Progenitor cell of endocrine pancreas (in vitro differentiated cells): ENCODE measurements at places on chromosomes 1 and 21.

DNA sequence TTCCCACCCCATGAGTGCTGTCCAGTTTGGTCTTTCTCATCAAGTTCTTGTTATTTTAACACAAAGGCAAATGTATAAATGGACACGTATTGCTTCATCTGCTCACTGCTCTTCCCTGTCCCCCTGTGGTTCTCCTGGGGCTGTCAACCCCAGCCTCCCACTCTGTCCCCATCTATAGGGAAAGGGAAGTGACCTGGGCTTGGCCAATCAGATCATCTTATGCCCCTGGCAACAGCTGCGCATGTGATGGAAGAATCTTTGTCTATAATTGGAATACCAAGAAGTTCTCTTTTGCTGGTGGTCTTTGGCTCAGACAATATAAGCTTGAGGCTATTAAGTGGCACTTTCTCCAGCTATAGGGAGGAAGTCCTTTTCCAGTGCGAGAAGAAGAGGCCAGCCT, 4.7 kb upstream of the CCSAP start:
- peaks cover 5% of the 10 kb centered on the region for H3K4me1 ChIP-seq
- no peak overlapping the region for H3K27ac ChIP-seq
- DNase-seq, result no peak
- peaks cover 39% of the 10 kb centered on the region for H3K27me3 ChIP-seq

DNA sequence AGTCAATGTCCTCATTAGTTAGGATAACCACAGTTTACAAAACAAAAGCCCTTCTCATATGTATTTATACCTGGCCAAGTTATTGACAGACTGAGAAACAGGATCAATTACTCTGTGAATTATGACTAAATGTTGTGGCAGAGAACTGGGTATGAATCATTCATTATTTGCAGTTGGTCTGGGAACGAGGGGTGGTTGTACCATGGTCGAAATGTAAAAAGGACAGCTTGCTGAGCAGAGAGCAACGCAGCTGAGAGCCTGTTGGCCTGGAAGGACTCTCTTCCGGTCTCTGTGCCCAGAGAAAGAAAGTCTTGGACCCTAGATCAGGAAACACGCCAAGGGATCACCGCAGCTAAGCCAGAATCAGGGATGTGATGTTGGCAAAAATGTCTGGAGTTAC, 169.6 kb downstream of the DISC1 start:
- H3K4me3 ChIP-seq, result no peak overlapping the region
- H3K27me3 ChIP-seq, result no peaks in the 10 kb centered on the region
- peaks cover 3% of the 10 kb centered on the region for H3K36me3 ChIP-seq
- no peak overlapping the region for H3K27ac ChIP-seq
- peaks cover 21% of the 10 kb centered on the region for H3K4me1 ChIP-seq

DNA sequence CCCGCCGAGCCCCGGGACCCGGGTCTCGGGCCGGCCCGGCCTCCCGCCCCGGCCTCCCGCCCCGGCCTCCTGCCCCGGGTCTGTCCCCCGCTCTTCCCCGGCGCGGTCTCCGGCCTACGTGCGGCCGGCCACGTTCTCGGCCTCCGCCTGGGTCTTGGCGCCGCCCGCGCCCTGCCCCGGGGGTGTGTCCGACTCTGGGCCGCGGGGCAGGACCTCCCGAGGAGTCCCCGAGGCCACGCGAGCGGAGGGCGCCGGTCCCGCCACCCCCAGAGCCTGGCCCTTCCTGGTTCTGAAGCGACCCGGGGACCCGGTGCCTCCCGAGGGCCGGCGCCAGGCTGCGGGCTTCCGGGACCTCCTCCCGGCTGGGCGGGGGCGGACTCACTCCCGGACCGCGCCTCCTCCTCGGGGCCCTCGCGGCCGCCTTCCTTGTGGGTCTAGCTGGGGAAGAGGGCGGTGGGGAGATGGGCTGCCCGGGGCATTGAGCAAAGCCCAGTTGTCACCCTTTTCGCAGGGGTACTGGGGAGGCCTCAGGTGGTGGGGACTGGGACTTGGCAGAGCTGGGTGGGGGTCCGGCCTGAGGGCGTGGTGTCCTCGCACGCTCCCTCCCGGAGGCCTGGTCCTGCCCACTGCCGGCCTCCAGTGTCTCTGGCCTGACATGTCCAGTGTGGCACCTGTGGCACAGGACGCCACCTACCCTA, 558 bp downstream of the PFKL start:
- peak; percentile 32 for DNase-seq
- H3K4me3 ChIP-seq, result peak overlapping the region; percentile 73
- peaks cover 30% of the 10 kb centered on the region for H3K4me1 ChIP-seq

GRCh38 chr1:116847688-116848531, 61.8 kb upstream of the PTGFRN start:
- DNase-seq, result no peak
- H3K27me3 ChIP-seq, result no peaks in the 10 kb centered on the region
- no peak overlapping the region for H3K4me3 ChIP-seq
- H3K4me1 ChIP-seq, result peaks cover 14% of the 10 kb centered on the region
- no peaks in the 10 kb centered on the region for H3K36me3 ChIP-seq

DNA sequence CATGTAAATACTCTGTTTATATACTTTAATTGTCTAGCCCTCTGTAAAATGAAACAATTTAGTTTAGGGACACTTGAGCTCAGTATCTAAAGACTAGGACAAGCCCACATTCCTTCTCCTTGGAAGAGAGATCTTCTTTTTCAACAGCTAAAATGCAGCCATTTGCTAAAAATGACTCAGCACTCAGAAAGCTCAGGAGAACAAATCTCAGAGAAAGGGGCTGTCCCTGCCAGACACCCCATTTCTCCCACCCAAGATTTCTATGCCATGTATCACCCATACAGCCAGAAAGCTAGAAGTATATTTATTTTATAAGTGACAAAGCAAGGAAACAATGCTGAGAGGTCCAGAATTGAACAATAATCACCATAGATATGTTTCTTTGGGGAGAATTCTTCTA, 23.2 kb upstream of the PRDX6 start:
- H3K4me3 ChIP-seq, result no peak overlapping the region
- H3K27ac ChIP-seq, result no peak overlapping the region
- peaks cover 4% of the 10 kb centered on the region for H3K36me3 ChIP-seq
- no peaks in the 10 kb centered on the region for H3K4me1 ChIP-seq
- no peaks in the 10 kb centered on the region for H3K27me3 ChIP-seq

- no peak overlapping the region for H3K27ac ChIP-seq
- no peaks in the 10 kb centered on the region for H3K36me3 ChIP-seq
- DNase-seq, result no peak
- no peaks in the 10 kb centered on the region for H3K4me1 ChIP-seq
Measured at GRCh38 chr1:192907545-192908243, 98.9 kb downstream of the RGS2 start.

DNA sequence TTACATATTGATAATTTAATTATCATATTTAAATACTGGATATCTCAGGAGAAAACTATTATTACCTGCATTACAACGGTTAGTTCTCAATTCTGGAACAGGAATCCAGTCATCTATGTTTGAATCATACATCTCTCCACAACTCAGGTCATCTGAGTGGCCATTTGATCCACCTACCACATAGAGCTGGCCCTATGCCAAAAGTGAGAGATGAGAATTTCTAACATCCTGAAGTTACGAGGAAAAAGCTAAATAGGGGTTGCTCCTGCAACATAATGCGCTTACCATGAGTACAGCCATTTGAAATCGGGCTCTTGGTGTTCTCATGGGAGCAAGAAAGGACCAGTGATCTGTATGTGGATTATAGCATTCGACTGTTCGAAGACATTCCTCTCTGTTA, 16.9 kb downstream of the IVNS1ABP start:
- H3K36me3 ChIP-seq, result peaks cover 45% of the 10 kb centered on the region
- H3K4me1 ChIP-seq, result no peaks in the 10 kb centered on the region
- no peak for DNase-seq
- H3K4me3 ChIP-seq, result no peak overlapping the region
- no peaks in the 10 kb centered on the region for H3K27me3 ChIP-seq

GRCh38 chr1:59125676-59126320, 171.1 kb upstream of the FGGY start:
- H3K27ac ChIP-seq, result no peak overlapping the region
- no peak overlapping the region for H3K4me3 ChIP-seq
- DNase-seq, result no peak
- H3K36me3 ChIP-seq, result no peaks in the 10 kb centered on the region
- H3K27me3 ChIP-seq, result peaks cover 3% of the 10 kb centered on the region

GRCh38 chr1:209106861-209107260, 476.7 kb upstream of the CAMK1G start:
- H3K36me3 ChIP-seq, result no peaks in the 10 kb centered on the region
- no peaks in the 10 kb centered on the region for H3K4me1 ChIP-seq
- DNase-seq, result no peak

GRCh38 chr21:15140321-15141019, 75.7 kb upstream of the NRIP1 start:
- H3K36me3 ChIP-seq, result no peaks in the 10 kb centered on the region
- H3K27me3 ChIP-seq, result no peaks in the 10 kb centered on the region
- H3K27ac ChIP-seq, result peak overlapping the region; percentile 91
- peak; percentile 55 for DNase-seq
- H3K4me3 ChIP-seq, result peak overlapping the region; percentile 30

- H3K27ac ChIP-seq, result no peak overlapping the region
- H3K27me3 ChIP-seq, result no peaks in the 10 kb centered on the region
- H3K36me3 ChIP-seq, result no peaks in the 10 kb centered on the region
- H3K4me1 ChIP-seq, result peaks cover 8% of the 10 kb centered on the region
Measured at GRCh38 chr1:226029093-226029496, 30.0 kb upstream of the SDE2 start.

DNA sequence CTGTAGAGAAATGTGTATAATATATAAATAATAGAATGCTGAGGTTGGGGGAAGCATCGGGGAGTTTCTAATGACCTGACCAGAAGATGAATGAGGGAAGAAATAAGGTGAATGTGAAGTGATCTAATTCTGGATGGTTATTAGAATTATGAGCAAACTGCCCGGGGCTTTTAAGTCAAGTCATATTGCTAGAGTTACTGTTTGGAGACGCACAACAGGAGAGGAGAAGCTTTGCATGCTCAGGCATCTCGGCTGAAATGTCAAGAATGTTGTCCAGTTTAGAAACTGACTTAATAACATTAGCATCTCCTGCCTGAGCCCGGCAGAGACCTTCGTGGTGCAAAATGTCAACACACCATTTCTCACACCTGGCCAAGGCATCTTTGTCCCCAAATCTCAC, 119.1 kb downstream of the RRAGC start:
- DNase-seq, result no peak
- no peaks in the 10 kb centered on the region for H3K36me3 ChIP-seq
- no peak overlapping the region for H3K27ac ChIP-seq
- H3K4me3 ChIP-seq, result no peak overlapping the region

DNA sequence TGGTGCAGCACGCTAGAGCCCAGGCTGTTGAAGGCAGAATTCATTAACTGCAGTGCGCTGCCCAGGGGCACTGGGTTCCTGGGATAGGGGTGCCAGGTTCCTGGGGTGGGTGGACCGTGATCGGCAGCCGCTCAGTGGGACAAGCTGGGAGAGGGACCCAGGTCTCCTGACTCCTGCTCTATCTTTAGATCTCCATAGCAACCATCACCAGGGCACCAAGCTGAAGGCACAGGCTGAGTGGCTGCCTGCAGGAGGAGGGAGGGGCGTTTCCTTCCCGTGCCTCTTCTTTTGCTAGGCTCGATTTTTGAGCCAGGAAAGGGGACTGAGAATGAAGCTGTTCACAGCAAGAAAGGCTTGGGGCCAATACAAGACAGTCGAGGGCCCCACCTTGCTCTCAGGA, 20.9 kb upstream of the CDCP2 start:
- H3K4me3 ChIP-seq, result no peak overlapping the region
- no peak overlapping the region for H3K27ac ChIP-seq
- peaks cover 2% of the 10 kb centered on the region for H3K36me3 ChIP-seq

DNA sequence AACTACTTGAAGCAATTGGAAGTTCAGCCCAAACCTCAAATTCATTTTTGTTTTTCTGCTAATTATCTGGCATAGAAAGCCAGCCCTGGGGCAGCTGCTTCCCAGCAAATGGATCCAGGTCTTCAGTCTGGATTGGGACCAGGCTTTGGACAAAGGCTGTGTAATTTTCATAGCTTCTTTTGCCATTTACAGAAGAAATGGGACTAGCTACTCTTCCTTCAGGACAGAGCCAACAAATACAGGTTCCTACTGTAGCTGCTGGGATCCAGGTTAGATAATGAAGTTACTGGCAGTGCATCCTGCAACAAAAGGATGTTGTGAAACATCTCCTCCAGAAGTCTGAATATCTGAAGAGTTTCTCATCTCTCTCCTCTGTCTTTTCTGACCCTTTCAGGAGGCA, 171.5 kb upstream of the CAMK1G start:
- H3K4me1 ChIP-seq, result no peaks in the 10 kb centered on the region
- peaks cover 11% of the 10 kb centered on the region for H3K27me3 ChIP-seq
- DNase-seq, result no peak
- no peaks in the 10 kb centered on the region for H3K36me3 ChIP-seq
- H3K4me3 ChIP-seq, result no peak overlapping the region
- no peak overlapping the region for H3K27ac ChIP-seq

DNA sequence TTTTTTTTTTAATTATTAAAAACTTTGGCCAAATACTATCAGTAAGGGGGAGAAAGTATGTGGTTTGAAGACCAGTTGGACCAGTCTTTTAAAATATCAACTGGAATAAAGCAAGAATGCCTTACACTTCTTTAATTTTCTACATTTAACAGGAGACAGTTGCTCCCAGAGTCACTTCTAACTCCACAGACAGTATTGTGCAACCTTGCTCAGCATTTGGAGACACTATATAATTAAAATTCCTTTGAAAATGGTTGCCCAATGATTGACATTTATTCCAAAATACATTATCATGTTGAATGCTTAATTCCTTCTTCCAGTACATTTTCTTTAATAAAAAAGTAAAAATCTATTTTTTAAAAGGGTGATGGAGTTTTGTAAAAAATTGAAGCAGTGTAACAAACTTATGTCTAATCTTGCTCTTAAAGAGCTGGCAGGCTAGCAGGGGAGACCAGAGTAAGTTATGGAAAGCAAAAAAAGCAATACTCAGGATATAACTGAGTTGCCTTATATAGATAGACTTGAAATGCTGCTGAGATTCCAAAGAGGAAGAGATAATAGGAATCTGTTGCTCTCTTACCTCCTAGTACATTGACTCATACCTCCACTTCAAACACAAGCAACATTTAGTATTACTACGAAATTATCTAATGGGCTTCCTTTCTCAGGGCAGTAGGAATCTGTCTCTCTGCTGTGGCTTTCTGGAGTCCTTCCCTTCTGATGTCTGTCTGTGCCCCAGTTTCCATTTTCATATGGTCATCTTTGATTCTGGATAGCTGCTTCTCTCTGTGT, 69.7 kb upstream of the RGL1 start:
- H3K4me3 ChIP-seq, result no peak overlapping the region
- no peaks in the 10 kb centered on the region for H3K36me3 ChIP-seq
- no peaks in the 10 kb centered on the region for H3K27me3 ChIP-seq
- no peak for DNase-seq

GRCh38 chr1:55447488-55447887, 232.3 kb upstream of the USP24 start:
- H3K27me3 ChIP-seq, result no peaks in the 10 kb centered on the region
- no peak overlapping the region for H3K4me3 ChIP-seq
- no peaks in the 10 kb centered on the region for H3K4me1 ChIP-seq
- no peak overlapping the region for H3K27ac ChIP-seq
- H3K36me3 ChIP-seq, result no peaks in the 10 kb centered on the region

- no peak overlapping the region for H3K4me3 ChIP-seq
- no peaks in the 10 kb centered on the region for H3K4me1 ChIP-seq
- no peak overlapping the region for H3K27ac ChIP-seq
- no peaks in the 10 kb centered on the region for H3K27me3 ChIP-seq
Measured at GRCh38 chr1:79738101-79738500, 731.6 kb upstream of the ADGRL4 start.
